ENCODE measurements at places on chromosomes 3 and 15. TPM values are rescaled to one million over a fixed set of nuclear protein-coding genes. Genes with fewer than 3 reads are reported as not detected.

- DNase-seq, result no peak
These were observed 1075.9 kb upstream of the CFAP20DC start for GRCh38 chr3:60125686-60126085.

The PRSS50 gene
- not detected for total RNA-seq

DNA sequence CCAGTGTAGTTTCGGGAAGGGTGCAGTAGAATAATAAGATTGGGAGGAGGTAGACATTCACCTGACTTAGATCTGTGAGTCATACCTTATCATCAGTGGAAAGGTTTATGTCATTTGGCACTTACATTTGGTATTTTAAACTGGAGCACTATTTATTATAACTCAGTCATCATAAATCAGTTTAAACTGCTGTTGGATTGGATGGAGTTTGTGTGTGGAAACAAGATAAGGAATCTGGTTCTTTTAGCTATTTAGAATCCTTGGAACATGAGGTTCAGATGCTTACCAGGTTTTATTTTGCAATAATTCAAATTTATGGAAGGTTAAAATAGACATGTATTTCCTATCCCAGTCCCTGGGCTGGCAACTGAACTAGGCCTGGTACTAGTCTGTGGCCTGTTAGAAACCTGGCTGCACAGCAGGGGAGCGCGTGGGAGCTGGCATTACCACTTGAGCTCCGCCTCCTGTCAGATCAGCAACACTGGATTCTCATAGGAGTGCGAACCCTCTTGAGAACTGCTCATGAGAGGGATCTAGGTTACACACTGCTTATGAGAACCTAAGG lies 34.5 kb downstream of the ZFAND6 start:
- DNase-seq, result peak; percentile 20

GRCh38 chr15:34993412-34993811 lies 5.3 kb upstream of the ZNF770 start:
- no peak for DNase-seq

DNA sequence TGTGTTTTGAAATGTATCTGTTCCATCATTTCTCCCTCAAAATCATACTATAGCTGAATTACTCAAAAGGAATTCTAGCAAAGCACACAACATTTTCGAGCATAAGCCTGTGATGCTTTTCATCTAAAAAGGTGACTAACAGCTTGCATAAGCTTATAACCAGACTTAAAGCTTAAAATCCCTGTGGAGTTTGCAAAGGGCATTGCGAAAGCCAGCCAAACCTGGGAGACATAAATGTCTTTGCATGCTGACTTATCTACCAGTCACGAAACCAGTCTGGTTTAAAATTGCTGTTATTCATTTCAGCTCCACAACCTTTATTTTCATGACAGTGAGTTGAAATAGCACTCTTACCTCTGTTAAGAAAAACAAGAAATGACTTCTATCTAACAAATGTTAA lies 35.6 kb upstream of the LIPC start:
- no peak for DNase-seq

The FSTL1 gene
- 524 TPM for total RNA-seq

DNA sequence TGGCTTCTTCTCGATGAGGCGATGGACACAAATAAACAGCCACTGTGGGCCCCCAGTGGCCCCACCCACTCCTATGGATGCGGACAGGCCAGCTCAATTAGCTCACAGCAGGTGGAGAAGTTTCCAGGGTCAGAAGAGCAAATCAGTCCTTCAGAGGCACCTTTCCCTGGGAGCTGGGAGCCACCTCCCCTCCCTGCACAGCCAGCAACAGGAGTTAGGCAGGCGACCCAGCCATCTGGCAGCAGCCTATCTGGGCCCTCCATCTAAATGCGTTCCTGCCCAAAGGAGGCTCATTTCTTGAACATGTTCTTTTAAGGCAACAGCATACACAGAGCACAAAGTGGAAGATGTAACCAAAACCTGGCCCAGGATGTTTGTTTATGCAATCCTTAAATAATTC lies 211.9 kb upstream of the ARRDC4 start:
- no peak for DNase-seq

DNA sequence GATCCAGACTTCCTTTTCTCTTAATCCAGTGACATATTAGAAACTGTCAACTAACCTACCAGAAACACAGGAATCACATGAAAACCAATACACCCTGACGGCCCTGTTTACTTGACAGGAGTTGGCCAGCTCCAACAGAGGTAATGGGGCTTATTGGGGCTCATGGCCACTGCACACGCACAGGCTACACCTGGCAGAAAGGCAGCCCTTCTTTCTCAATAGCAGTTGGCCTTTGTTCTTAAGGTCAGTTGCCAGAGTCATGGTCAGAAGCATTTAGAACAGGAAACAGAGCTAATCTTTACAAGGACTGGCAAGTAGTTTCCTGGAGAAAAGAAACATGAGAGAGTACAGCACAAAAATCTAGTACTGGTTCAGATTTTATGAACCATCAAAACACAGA lies 181.8 kb downstream of the MAGI1 start:
- peak; percentile 81 for DNase-seq

DNA sequence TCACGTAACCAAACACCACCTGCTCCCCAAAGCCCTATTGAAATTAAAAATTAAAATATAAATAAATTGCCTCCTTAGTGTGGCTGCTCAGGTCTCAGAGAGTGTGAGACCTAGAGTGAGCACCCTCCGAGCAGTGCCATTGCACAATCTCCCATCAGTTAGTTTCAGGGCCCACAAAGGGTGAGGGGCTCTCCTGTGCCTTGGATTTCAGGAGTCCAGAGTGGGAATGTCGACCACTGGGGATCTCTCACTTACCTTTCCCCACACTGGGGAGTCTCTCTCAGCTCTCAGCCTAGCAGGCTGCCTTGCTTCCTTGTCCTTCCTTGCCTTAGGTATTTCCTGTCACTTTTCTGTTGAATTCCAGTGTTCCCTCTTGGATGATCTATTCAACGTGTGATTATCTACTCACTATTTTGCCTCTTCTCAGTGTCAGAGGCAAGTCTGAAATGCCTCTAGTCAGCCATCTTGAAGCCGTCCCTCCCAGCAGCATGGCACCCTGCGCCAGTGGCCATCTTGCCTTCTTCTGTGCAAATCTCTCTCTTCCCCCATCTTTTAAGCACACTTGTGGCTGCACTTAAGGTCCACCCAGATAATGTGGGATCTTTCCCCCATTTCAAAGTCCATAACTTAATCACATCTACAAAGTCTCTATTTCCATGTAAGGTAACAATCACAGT lies 119.3 kb downstream of the LRRK1 start:
- DNase-seq, result no peak

The SGO1 gene
- total RNA-seq, result 10.5 TPM

The COL6A5 gene
- not detected for total RNA-seq

DNA sequence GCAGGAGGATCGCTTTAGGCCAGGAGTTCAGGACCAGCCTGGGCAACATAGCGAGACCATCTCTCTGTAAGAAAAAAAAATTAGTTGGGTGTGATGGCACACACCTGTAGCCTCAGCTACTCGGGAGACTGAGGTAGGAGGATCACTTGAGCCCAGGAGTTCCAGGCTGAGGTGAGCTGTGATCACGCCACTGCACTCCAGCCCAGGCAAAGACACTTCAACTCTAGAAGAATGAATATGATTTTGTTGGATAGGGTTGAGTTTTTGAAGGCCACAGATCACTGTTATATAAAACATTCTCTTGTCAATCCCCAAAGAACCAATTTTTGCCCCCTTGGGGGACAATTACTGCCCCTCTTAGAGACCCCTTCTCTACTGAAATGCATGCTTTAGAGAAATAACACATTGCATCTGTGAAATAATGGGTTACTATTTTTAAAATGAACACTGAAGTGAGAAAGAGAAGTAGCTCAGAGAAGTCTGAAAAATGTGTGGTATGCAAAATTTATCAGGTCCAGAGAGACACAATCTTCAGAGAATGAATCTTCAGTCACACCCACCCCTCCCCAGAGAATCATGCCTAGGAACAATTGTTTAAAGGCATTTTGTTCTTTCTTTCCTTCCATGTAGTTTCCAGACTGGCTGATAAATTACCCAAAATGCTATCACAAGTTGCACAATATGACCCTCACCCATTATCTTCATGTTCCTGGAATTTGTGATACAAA lies 42.7 kb downstream of the METTL6 start:
- no peak for DNase-seq

All from dermis blood vessel endothelial cell (primary cell).